ENCODE measurements at places on chromosomes 3 and 15. TPM values are rescaled to one million over a fixed set of nuclear protein-coding genes. Genes with fewer than 3 reads are reported as not detected.

The PFN2 gene
- 4.1 TPM for total RNA-seq

GRCh38 chr15:80852676-80853075 lies 73.5 kb downstream of the CEMIP start:
- DNase-seq, result no peak

DNA sequence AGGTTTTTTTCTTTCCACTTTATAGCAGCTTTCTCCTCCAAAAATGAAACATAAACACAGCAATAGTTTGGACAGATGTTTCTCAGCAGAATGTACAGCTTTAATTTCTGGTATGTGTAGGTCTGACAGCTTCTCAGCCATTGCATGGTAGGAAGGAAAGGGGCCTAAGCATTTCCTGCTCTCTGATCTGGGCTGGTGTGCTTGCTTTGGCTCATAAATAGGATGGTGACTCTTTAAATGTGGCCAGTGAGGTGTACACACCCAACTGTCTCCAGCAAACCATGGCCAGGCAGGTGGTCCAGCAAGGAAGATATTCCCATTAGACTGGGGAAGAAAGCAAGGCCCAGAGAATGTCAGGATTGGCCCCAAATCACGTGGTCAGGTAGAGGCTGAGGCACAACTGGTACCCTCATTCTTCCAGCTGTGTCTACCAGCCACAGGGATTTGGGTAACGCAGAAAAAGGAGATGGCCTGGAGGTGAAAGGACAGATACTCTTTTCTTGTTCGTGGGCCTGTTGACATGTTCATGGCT lies 52.1 kb downstream of the ITGA11 start:
- DNase-seq, result no peak

The CPN2 gene
- not detected for total RNA-seq

GRCh38 chr3:147937341-147937740 lies 528.2 kb downstream of the ZIC1 start:
- DNase-seq, result no peak

DNA sequence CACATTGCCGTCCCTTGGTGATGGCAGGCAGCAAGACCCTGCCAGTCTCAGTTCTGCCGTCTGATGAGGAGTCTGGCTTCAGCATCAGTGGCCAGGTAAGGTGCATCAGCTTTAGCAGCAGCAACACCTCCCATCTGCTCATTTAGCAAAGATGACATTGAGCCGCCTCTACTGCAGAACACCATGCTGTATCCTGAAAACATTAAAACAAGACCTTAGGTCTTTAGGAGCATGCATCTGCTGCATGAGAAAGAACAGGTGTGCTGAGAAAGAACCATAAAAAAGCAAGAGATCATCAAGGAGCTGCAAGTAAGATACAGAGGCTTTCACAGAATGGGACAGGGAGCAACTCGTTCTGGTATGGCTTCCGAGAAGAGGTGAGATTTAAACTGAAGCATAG lies 87.5 kb downstream of the SCN11A start:
- DNase-seq, result no peak

DNA sequence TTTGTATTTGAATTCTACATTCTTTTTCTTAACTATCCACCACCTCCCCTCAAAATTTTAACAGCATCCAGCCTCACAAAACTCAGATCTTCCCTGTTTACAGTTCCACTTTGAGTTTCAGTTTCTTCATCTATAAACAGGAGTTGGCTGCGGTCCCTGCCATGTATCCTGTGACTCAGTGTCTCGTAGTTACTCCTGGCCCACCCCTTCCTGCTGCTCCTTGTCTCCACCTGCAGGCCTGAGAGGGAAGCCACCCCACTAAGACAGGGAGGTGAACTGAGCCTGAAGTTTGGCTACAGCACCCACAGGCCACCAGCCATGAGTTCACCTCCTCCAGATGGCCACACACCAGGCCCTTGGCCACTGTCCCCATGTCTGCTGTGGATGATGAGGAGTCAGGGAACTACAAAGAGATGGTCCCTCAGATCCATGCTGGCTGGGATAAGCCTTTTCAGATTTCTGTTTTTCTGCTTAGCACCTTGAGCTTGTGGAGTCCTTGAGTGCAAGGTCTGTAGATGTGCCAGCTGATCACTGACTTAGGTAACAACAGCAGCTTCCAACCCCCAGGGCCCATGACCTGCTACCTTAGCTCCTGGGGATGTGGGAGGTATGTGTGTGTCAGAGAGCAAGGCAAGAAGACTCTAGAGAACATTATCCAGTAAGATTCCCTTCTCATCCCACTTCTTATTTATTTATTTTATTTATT lies 37.5 kb downstream of the CD86 start:
- DNase-seq, result peak; percentile 7

The ITGB5 gene
- total RNA-seq, result 0.71 TPM

The WDR48 gene
- 29.8 TPM for total RNA-seq

- DNase-seq, result no peak
These were observed 397.7 kb downstream of the DIPK2A start for GRCh38 chr3:144369129-144369879.

The RAB27A gene
- 108 TPM for total RNA-seq
